ENCODE measurements at places on chromosomes 2 and 18.
A peak's percentile ranks its signal among the peaks of the same experiment; 100 is the strongest.

DNA sequence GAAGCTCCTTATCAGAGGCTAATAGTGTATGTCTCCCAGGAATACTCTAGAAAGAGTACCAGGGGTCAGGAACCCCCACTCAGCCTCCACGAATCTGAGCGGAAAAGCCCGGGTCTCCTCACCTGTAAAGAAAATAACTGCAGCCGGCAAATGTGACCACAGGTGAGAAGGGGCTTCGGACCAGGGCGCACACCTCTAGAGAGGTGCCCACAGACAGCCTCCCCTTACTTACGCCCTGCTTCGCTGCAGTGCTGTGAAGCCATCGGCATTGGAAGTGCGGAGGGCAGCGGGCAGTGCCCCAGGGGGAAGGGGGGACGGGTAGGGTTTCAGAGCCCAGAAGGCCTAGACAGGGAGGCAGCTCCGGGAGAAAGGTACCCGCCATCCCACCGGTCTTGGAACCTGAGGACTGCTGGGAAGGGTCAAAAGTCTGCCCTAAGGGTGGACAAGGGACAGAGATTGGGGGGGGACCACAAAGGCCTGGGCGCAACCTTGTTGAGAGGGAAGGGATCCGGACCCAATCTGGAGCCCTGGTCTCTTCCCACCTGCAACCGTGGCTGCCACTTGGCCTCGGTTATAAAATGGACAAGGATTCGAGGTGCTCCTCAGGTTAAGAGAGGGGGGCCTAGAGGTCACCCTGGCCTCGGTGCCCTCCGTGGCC is 642 bp upstream of the STEAP3 start:
- no peak for DNase-seq

DNA sequence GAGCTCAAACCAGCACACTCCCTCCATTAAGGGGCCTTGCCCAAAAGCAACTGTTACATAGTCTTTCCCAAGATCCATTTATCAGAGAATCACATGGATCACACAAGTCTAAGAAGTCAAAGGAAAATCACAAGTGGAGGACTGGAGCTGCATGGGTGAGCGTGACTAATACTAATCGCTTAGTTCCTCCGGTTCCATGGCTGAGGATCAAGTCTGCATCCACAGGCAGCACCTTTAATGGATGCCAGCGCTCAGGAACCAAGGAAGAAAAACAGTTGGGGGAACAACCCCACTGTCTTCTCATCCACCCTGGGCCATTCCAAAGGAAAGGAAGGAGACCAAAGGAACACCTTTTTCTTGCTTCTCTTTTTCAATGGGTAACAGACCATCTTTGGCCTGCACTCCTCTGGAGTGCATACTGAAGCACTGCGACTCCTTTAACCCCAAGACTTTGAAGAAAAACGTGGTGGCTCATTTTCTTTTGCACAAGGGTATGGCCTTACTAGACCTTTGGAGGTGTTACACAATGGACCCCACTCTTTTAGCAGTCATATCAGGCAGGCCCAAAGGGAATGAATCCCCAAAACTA is 9.2 kb upstream of the WDR33 start:
- no peak for DNase-seq

GRCh38 chr2:159226059-159226461 is 60.4 kb downstream of the WDSUB1 start:
- DNase-seq: peak; percentile 33

DNA sequence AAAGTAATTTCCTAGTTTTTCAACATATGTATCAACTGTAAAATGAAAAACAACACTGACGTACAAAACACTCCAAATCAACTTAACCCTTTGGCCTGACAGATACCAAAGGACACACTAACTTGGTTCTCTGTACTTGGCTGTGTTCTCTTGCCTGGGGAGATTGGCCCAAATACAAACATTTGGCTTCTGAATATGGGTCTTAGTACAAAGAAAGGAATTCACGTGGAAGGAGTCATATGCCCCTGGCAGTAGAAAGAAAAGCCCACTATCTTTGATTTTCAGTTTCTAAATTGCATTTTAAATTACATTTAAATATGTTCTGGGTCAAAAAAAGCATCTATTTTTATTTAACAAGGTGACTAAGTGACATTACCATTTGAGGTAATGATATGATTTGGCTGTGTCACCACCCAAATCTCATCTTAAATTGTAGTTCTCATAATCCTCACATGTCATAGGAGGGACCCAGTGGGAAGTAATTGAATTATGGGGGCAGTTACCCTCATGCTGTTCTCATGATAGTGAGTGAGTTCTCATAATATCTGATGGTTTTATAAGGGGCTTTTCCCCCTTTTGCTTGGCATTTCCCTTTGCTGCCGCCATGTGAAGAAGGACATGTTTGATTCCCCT is 153.6 kb upstream of the CCDC195 start:
- no peak for DNase-seq

- DNase-seq: no peak
These were observed 199.2 kb upstream of the COPS8 start for GRCh38 chr2:236886456-236886855.

- no peak for DNase-seq
These were observed 61.1 kb downstream of the MEIS1 start for GRCh38 chr2:66495788-66496640.

GRCh38 chr2:96993367-96993766 is 7.0 kb upstream of the FAM178B start:
- DNase-seq: no peak

GRCh38 chr18:76943542-76944339 is 121.4 kb downstream of the ZNF236 start:
- no peak for DNase-seq

DNA sequence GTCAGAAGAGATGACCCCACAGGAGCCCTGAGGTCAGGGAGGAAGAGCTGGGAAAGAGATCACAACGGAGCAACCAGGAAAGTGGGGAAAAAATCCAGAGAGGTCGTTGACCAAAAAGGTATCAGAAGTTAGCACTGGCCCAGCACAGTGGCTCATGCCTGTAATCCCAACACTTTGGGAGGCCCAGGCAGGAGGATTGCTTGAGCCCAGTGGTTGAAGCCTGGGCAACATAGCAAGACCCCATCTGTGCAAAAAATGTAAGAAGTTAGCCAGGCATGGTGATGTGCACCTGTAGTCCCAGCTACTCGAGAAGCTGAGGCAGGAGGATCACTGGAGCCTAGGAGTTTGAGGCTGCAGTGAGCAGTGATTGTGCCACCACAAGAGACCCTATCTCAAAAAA is 121.5 kb downstream of the GBX2 start:
- no peak for DNase-seq

DNA sequence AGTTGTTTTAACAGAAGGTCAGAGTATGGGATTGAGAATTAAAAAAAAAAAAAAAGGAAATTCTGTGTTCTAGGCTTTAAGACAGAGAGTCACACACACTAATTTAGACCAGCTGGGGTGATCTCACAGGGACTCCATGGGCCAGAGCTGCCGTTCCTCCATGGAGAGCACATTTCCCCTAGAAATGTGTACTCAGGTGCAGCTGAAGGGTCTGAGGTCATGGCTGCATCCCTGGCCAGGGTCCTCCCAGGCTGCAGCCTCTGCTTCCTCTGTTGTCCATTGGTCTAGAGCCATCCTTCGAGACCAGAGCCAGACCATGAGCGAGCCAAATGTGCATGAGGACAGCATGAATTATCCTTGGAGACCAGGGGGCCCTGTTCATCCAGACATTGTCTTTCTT is 190.1 kb upstream of the TNP1 start:
- no peak for DNase-seq

Data from stimulated activated CD8-positive, alpha-beta memory T cell treated with anti-CD3 and anti-CD28 coated beads, Interleukin-15, amount 100 ng/mL, for 48 hours (primary cell).